ENCODE measurements at places on chromosomes 7 and 10.

DNA sequence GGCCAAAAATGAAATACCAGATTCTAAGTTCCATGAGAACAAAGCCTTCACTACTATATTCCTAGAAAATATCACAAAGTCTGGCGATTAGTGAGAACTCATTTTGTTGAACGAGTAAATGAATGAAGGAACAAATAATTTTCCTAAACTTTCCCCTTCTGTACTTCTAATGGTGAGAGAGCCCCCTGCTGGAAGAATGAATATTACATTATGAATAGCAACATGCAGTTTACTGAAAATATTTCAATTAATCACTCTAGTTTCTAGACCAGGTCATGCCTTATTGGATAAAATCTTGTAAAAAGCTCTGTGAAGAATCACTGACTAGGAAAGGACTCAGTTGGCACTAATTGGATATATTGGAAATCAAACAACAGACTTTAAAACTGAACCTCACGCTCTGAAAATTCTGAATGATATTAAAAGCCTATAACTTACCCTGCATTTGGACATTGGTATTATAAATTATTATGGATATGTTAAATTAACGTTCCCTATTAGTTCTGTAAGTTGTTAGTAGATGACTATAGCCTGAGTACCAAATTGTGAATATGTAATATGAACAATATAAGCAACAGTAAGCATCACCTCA, 32.4 kb upstream of the MTPN start:
- no peak for DNase-seq

DNA sequence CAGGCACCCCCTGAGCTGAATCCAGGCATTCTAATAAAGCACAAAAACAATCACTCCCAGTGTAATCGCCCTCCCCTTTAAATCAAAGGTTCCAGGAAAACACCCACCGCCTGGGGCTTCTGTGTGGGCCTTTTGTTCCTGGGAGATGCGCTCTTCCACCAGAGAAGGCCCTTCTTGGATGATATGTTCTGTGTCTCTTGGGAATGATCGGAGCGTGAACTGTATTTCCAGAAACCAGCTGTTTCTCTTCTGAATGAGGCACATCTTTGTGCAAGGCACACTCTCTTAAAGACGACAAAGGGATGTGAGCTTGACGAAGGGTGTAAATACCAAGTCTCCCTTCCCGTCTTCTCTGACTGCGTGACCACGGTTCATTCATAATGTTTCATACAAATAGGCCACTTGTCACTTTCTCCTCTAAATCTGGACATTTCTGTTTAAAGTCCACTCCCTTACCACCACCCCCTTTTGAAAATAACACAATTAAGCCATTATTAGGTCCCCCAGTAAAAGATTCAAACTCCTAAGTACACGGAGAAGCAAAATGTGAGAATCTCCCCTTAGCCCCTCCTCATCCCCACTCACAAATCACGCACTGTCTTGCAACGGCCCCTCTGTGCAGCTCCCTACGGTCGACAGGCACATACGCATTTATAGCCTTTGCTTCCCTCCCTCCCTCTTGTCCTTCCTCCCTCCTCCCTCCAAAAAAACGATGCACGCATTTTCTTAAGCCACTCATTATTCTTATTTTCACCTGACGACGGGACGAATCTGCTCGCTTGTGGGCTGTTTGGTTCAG, 45.6 kb upstream of the ENO4 start:
- no peak for DNase-seq

DNA sequence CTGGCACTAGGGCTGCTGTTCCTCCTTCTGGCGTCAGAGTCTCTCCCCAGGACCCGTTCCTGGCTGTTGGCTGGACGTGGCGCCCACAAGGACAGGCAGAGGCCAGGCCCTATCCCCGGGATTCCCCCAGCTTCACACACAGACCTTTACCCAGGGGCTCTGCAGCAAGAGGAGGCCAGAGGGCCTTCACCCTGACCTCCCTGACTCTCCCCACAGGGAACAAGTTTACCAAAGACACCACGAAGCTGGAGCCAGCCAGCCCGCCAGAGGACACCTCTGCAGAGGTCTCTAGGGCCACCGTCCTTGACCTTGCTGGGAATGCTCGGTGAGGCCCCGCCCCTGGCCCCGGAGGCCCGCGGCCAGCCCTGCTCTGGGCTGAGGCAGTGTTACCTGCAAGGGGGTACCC, 82.2 kb downstream of the GTF2IRD1 start:
- no peak for DNase-seq

GRCh38 chr7:25855854-25856782, 295.9 kb upstream of the NFE2L3 start:
- no peak for DNase-seq

DNA sequence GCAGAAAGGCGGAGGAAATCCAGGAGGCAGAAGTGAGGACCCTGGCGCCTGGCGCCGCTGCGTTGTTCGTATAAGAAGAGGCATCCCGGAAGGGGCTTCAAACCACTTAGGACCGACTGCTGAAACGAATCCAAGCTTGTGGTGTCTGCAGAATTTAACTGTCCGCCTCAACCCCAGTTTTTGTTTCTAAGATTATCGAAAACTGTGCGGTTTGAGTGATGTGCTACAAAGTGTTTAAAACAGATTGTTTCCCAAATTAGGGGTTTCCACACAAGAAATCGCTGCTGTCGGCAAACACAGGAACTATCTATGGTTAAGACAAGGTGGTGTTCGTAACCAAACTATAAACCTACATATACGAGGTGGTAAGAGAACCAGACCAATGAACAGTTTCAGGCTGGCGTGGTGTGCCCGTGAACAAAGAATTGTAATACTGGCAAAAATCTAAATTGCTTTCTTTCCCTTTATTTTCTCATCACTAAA, 835 bp upstream of the DGKI start:
- no peak for DNase-seq

DNA sequence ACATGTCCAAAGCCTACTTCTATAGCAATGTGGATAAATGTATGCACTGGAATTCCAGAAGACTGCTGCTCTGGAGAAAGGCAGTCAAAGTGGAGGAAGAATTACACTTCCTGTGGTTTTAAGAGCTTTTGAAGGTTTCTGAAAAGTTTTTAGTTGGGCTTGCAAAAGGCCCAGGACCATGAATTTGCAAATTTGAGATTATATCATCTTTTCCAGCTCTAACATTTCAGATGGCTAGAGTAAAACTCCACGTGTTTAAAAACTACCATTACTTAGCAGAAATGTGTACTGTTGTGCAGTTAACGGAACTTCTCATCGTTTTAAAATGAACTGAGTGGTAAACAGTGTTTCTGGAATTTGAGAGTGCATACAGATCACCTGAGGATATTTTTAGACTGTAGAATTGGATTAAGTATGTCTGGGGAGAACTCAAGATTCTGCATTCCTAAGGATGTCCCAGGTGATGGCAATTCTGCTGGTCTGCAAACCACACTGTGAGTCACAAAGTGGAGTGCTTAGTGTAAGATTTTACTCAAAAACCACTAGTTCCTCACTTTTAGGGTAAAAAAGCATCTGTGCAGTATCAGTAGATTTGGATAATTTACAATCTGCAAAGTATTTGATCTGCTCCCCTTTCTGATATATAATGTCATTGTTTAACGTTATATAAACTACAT, 32.9 kb upstream of the CCDC71L start:
- no peak for DNase-seq

GRCh38 chr10:133616371-133617130, 10.0 kb downstream of the FRG2B start:
- no peak for DNase-seq

GRCh38 chr10:118865998-118866693, 111.4 kb upstream of the CACUL1 start:
- DNase-seq = no peak

DNA sequence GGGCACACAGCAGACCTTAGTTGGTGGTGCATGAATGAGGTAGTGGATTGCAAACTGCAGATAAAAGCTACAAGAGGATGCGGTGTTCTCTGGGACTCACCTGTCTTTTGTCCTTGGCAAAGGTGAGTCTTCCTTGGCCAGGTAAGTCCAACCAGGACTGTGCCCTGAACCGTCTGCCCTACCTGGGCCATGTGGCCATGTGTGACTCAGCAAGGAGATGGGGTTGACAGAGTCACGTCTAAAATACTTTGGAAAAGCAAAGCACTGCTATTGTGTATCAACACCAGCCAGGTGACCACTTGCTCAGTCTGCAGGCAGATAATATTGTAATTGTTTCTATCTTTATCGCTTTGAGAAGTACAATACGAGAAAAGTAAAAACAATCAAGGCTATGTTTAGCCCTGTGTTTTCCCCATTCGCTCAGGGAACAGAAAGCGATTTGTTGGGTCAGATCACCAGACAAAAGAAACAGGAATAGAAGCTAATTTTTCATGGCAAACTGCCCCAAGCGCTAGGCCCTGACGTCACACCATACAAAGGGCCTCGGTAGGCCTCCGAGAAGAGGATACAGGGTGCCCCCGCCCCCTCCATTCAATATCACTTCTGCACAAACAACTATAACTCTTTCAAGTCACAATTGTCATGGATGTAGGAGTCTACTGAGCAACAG, 57.3 kb downstream of the FAM53B start:
- no peak for DNase-seq

GRCh38 chr7:11332865-11333228, 359.2 kb downstream of the PHF14 start:
- no peak for DNase-seq

- peak; percentile 31 for DNase-seq
These were observed 16.4 kb upstream of the C10orf105 start for GRCh38 chr10:71735709-71736569.

DNA sequence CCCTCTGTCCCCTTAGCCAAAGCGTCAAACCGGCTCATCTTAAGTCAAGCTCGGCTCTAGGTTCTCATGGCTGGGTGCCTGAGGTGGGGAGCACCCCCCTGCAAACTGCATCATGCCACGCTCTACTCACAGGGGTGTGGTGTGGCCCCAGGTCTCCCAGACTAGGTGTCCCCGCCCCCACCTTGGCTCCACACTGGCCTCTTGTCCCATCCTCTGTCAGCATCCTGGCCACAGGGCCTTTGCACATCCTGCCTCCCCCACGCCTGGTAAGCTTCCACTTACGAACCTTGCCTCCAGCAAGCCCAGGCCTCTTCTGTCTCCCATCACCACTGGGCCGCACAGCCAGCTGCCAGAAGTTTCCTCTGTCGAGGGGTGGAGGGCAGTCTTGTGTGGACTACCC, 20.2 kb upstream of the GRIFIN start:
- DNase-seq = no peak

GRCh38 chr7:129951226-129952085, 1.3 kb downstream of the UBE2H start:
- no peak for DNase-seq

DNA sequence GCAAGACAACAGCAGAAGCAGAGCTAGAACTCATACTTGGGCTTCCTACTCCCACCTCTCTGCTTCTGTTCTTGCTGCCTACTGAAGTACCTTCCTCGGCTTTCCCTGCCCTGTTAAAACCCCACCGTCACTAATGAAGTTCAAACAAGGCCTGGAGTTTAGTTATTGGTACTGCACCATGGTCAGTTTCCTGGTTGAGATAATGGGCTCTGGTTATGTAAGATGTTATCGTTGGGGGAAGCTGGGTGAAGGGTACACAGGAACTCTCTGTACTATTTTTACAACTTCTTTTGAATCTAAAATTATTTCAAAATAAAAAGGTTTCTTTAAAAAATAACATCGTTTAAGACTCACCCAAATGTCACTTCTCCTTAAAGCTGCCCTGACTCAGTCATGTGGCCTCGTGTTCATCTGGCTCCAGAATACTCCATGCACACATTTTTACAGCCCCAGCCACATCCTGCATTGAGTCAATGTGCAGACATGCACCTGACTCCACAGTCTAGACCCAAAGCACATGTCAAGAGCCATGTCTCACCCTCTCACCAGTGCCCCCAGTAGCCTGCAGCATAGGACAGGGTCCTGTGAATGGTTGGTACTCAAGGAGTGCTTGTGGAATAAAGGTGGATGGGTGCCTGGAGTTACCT, 36.9 kb upstream of the AQP1 start:
- DNase-seq = no peak

DNA sequence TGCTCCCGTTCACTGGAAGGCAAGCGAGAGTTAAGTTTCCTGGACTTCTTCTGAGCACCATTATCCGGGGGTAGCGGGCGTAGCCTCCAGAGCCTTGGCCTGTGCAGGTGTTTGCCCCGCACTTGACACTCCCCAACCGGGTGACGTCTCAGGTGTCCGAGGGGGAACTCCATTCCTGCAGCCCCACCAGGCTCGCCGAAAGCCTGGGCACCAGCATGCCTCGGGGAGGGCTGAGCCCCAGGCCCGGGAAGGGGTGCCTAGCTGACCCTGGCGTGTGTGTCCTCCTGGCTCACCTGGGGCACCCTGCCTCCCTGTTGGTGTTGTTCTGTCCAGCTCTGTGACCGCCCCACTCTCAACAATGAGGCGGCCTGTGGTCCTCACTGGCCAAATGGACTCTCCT, 109.4 kb upstream of the GPR26 start:
- DNase-seq = no peak

- DNase-seq = no peak
These were observed 622.5 kb downstream of the ANKRD7 start for GRCh38 chr7:118846977-118847376.

DNA sequence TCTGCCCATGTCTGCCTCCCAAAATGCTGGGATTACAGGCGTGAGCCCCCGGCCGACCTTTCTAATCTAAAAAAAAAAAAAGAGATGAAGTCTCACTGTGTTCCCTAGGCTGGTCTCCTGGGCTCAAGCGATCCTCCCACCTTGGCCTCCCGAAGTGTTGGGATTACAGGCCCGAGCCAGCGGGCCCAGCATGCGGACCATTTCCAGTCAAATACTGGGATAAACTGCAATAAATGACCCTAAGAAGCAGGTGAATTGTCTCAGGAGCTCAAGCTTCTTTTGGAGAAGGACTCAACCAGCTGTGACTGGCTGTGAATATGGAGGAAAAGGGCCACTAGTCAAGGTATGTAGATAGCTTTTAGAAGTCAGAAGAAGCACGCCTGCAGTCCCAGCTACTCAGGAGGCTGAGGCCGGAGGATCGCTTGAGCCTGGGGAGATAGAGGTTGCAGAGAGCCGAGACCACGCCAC, 550 bp upstream of the CREM start:
- no peak for DNase-seq

All from stimulated activated CD8-positive, alpha-beta memory T cell treated with anti-CD3 and anti-CD28 coated beads, Interleukin-2, amount 100 ng/mL, for 1 hour (primary cell).